ENCODE measurements at places on chromosomes 6 and 20.
A peak's percentile ranks its signal among the peaks of the same experiment; 100 is the strongest.

DNA sequence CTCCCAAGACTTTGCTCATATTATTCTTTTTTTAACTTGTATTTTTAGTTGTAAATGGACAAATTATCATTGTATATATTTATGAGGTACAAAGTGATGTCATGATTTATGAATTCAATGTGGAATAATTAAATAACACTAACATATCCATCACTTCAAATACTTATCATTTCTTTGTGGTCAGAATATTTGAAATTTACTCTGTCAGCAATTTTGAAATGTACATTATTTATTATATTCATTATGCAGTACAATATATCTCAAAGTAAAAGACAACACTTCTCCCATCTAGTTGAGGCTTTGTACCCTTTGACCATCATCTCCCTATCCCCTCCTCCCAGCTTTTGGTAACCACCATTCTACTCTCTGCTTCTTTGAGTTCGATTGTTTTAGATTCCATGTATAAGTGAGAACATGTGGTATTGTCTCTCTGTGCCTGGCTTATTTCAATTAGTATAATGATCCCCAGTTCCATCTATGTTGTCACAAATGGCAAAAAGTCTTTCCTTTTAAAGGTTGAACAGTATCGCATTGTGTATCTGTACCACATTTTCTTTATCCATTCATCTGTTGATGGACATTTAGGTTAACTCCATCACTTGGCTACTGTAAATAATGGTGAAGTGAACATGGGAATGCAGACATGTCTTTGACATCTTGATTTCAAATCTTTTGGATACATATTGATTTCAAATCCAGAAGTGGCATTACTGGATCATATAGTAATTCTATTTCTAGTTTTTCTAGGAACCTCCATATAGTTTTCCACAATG is 197.2 kb downstream of the KIF6 start:
- DNase-seq, result no peak

DNA sequence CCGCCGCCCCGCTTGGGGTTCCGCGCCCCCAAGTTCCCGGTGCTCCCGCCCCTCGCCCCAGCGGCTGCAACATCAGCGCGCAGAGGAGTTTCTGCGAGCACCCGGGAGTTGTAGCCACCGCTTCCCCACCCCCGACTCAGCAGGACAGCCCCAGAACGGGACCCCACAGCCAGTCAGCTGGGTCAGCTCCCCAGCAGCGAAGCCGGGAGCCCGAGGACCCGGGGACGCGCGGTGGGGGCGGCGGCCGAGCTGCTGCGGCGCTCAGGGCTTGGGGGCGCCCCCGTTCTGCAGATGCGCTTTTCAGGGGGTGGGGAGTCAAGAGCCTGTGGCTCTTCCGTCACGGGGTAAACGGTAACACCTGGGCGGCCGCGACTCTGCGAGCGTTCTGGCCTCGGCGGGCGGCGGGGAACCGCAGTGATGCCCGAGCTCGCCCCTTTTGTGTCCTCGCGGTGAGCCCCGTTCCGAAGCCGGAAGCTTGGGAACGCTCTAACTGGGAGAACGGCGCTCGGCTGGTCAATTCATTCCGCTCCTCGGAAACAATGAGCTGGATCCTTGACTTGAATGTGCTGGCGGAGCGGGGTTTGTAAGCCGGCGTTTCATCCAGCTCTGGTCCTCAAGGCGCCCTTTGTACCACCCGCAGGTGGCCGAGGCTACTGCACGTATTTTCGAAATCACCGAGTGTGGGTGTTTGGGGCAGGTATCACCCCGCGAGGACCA is 774 bp downstream of the PLEKHG1 start:
- peak; percentile 67 for DNase-seq

- DNase-seq, result no peak
These were observed 5.6 kb upstream of the BLOC1S5 start for GRCh38 chr6:8069631-8070284.

GRCh38 chr6:12813321-12813720 is 96.8 kb downstream of the PHACTR1 start:
- DNase-seq, result peak; percentile 85

GRCh38 chr20:19765913-19766312 is 7.9 kb downstream of the RIN2 start:
- no peak for DNase-seq

GRCh38 chr6:164628302-164628931 is 681.0 kb downstream of the C6orf118 start:
- no peak for DNase-seq

GRCh38 chr20:6994452-6994851 is 227.0 kb downstream of the BMP2 start:
- DNase-seq, result peak; percentile 43

DNA sequence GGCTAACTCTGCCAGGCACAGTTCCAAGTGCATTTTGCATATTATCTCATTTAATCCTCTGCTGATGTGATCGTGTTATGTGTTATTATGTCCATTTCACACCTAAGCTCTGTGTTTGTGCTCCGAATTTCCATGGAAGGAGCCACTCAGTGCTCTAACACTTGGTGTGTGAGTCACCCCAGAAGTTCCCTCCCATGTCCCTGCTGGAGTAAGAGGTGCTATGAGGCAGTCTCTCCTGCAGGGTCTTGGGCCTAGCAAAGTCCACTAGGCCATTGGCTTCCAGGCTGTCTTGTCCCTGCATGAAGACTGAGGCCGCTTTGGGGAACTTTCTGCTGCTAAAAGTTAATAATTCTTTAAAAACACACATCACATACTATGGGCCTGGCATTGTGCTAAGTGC is 405.9 kb upstream of the SULF2 start:
- DNase-seq, result no peak

DNA sequence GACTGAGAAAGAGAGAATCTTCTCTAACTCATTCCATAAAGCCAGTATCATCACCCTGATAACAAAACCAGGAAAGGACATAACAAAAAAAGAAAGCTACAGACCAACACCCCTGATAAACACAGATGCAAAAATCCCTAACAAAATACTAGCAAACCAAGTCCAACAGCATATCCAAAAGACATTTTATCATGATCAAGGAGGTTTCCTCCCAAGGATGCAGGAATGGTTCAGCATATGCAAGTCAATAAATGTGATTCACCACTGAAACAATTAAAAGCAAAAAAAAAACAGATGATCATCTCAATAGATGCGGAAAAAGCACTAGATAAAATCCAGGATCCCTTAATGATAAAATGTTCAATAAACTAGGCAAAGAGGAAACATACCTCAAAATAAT is 24.5 kb upstream of the ALDH8A1 start:
- DNase-seq, result no peak

DNA sequence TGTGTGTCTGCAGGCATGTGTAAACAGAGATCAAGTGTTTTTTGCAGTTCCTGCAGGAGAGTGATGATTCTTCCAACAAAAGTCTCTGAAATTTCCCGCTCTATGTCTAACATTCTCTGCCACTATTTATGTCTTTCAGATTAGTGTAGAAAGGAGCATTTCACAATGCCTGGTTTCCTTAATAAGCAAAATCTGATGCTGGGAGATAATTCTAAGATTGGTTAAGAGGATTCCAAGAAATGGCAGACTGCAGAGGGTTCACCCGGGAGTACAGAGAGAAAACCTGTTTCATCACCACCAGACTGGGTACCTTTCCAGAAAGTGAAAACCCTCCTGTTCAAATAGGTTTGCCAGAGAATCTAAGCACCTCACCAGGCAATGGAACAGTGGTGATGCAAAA is 62.7 kb downstream of the FOXC1 start:
- DNase-seq, result no peak
